ENCODE measurements at places on chromosomes 7 and 10.

DNA sequence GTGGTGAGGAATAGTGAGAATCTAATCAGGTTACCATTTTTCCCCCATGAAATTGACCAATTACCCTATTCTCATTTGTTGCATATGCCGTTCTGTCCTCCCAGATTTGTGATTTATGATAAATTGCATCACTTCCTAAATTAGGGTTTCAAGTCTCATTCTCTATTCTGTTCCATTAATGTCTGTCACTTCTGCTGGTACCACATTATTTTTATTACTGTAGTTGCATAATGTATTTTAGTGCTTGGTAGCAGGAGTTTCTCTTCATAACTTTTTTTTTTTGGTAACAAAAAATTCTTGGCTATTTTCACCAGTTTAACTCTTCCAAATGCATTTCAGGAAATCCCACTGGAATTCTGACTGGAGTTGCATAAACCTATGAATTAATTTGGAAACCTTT is 44.0 kb upstream of the FAM133B start:
- no peak for DNase-seq

DNA sequence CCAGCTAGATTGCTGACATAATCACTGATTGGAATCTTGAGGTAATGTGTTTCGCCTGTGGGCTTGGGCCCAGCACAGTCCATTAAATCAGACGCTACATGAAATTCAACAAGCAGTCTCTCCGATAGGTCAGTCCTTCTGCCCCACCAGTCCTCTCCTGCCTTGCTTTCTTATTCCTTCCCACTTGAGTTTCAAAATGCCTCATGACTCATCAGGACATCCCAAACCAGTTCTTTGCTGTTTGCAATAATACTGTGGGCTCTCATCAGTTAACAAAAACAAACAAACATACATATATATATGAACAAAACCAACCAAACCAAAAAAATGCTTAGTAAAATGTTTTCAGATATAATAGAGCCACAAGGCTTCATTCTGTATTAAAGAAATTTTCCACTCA is 599.0 kb downstream of the SORCS1 start:
- no peak for DNase-seq

DNA sequence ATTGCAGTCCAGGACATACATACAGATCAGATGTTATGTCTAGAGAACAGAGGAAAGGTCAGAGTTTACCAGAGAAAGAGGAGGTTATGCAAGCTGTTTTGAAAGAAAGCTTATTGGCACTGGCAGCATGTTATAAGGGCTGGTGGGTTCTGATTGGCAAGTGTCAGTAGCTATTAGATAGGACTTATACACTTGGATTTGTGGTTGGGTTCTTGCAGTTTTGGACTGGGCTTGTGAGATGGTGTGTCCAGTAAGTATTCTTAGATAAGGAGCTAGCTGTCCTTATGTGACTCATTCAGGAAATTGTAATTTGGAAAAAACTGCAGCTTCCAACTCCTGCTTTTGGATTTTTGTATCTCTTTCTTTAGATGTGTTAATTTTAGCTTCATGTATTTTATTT is 130.7 kb upstream of the NAMPT start:
- DNase-seq, result no peak

DNA sequence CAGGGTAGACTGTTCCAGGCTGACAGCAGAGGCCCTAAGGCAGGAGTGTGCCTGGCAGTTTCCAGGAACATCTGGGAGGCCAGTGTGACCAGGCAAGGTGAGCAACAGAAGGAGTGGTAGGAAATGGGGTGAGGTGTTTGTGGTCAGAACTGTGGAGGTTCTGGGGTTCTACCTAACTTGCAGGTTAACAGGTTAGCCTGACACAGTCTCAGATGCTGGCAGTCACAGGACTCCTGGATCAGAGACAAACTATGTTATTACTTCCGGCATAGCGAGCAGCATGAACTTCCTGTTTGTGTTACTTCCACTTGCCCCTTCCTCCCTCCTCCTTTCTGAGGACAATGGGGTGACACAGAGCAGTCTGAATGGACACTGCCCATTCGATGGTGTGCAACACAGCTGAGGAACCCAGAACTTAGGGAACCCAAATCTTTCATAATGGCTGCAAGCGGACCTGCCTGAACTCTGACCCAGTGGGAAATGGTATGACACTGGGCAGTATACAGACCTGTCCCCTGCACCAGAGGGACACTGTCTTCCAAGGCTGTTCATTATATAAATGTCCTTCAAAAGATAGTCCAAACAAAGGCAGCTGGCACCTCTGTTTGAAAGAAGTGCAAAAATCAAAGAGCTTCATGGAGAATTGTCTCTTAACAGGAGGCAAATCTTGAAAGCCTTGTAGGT is 3.9 kb upstream of the SAR1A start:
- DNase-seq, result no peak

DNA sequence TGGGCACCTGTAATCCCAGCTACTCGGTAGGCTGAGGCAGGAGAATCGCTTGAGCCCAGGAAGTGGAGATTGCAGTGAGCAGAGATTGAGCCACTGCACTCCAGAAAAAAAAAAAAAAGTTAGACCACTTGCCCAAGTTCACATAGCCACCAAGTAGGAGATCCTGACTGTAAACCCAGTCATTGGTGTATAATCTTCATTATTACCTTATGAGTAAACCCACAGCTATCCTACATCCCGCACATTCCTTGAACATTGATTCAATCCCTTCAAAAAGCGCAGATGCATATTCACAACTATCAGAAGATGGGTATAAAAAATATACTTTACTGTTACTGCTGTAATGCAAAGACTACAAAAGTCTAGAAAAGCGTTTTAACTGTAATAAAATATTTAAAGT is 512.9 kb downstream of the SUGCT start:
- no peak for DNase-seq

DNA sequence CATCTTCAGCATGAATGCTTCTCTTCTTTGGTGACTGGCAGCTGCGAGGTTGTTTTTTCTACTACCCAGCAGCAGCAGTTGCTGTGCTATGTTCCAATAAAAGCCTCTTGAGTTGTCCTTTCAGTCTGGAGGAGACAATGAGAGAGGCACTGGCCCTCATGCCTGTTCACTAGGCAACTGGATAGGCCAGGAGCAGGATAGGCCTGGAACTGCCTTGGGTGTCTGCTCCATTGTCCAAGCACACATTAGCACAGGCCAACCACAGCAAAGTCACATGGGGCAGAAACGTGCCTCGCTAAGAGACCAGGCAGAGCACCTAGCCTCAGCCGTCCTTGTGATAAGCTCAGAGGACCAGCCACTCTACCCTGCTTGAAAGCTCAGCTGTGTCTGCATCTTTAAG is 76.9 kb upstream of the PDCD4 start:
- no peak for DNase-seq

DNA sequence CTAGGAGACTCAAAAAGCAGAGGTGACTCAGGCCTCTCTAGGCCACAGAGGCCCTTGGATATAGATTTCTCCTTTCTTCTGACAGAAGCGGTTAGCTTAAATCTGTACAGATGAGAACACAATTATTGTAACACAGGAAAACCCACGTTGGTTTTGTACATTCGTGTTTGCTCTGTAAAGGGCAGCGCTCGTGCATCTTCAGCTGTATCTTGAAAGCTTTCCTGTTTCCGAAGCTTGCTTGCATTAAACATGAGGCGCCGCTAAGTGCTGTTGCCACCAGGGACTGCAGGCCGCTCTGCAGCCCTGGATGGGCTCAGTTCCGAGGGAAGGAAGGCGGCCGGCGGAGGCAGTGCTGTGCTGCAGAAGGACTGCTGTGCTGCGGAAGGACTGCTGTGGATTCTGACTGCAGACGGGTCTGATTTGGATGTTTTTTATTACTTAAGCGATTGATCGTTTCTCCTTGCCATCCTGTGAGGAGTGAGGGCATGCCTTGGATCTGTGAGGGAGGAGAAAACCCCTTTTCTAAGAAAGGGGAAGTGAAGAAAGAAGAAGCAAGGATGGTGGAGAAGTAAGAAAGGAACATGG is 53.3 kb downstream of the FHIP2A start:
- DNase-seq, result no peak

GRCh38 chr7:5215313-5215712 is 25.3 kb downstream of the WIPI2 start:
- no peak for DNase-seq

DNA sequence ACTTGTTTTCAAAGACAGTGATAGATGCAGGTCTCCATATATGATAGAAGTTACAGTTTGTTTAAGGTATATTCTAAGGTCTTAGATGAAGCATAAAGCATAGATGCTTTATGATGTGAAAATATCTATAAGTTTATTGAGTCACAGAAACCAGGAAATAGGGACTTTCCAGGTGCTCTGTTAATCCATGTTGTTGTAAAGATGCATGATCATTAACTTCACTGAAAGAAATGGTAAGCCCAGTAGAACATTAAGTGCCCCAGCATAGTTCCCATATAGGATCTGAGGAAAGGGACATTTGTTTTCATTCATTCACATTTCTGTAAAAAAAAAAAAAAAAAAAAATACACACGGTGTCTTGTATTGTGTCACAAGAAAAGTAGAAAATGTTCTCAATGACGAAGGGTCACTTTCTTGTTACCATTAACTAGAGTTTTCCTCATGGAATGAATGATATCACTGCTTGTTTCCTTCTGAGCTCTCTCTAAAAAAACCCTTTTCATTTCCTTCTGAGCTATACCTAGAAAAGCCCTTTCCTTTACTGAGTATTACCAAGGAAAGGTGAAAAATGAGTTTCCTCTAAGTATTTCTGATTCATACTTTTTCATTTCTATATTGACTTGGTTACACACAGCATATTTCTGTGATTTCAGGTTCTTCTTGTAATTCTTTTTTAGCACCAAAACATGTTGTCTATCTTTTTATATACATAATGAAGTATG is 105.2 kb downstream of the MACC1 start:
- no peak for DNase-seq

GRCh38 chr7:106071999-106072714 is 40.0 kb downstream of the SYPL1 start:
- no peak for DNase-seq

- DNase-seq, result no peak
Observed at GRCh38 chr7:156022483-156023459, 210.5 kb upstream of the SHH start.

GRCh38 chr10:73842349-73842748 is 31.0 kb upstream of the NDST2 start:
- DNase-seq, result no peak

DNA sequence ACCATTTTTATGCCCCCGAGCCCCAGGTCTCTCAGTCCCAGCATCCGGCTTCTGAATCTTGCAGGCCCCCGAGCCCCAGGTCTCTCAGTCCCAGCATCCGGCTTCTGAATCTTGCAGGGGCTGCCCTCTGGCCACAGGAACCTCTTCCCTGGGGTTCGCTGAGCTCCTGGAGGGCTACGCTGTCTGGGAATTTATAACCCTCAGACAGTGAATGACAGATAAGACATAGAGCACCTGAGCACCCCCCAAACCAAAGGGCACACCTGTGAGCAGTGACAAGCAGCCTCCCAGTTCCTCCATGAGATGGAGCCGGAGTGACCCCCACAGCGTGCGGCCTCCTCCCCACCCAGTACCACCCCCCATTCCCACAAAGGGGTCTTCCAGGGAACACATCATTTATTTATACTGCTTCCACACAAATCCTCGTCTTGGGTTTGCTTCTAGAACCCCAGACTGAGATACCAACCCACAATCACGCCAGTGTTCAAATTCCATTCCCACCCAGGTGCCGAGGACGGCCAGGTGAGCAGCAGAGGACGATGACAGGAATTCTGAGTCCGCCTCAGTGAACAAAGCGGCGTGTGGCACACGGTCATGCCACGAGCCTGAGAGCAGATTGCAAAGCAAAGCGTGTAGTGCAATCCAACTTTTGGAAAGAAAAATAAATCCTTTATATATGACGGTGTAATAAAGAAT is 57.7 kb upstream of the FAM20C start:
- no peak for DNase-seq

DNA sequence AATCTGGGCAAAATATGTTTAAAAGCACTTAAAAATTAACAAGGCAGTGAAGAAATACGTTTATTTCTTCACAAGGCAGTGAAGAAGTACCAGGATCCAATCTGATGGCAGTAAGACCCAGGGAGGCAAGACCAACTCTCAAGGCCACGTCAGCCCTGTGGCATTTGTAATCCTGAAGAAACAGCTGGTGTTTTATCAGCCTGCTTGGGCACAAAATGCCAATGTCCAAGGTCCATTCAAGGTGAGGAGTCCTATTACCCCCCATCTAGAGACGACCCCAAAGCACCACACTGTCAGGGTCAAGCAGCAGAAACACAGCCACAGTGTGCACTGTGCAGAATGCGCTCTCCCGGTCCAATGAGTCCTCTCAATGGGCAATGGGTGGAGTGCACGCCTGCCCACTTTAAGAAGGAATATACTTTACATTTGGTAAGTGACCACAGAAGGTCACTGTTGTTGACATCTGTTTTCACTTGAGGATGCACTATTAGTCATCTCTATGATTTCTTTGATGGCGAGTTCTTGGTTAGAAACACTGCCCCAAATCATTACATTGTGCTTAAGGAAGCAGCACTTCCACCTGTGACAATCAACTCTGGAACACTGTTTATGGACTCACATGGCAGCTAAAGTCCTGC is 12.8 kb downstream of the CPXM2 start:
- no peak for DNase-seq

GRCh38 chr10:129707406-129708388 is 240.7 kb downstream of the MGMT start:
- DNase-seq, result no peak

DNA sequence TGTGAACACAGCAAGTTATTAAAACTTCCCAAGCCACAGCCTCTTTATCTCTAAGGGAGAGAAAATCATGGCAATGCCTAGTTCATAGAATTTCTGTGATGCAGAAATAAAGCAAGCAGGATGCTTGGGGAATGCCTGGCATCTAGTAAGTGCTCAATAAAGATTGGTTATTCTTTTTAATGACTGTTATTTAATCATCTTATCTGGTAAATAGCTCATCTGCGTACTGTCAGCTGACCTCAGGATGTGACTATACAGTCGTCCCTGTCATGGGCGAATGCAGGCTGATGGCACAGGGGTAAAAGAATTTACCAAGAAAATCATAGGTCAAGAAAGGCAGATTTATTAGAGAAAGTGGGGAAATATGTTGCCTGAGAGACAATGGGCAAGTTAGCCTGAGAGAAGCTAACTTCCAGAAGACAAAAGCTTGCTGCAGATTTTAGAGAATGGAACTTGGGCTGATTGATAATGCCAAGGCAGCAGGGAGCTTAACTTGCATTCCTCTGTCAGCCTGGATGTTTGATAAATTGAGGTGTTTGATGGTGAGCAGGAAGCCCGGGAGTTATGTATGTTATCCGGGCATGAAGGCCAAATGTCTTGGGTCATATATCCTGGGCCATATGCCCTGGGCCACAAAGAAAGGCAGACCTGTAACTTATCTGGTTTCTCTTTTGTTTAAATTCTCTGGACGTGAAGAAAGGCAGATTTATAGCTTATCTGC is 126.0 kb downstream of the KCNMA1 start:
- DNase-seq, result no peak

- DNase-seq, result no peak
Observed at GRCh38 chr7:157439761-157440160, 103.0 kb downstream of the DNAJB6 start.

GRCh38 chr10:72315054-72315453 is 39.7 kb downstream of the DNAJB12 start:
- no peak for DNase-seq

DNA sequence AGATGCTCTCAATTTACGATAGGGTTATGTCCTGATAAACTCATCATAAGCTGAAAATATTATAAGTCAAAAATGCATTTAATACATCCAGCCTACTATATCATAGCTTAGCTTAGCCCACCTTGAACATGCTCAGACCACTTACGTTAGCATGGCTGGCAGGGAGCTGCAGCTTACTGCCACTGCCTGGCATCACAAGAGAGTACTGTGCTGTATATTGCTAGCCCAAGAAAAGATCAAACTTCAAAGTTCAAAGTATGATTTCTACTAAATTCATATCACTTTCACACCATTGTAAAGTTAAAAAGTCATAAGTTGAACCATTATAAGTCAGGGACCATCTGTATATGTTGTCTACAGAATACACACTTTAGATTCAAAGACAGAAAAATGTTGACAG is 91.6 kb downstream of the HYCC1 start:
- no peak for DNase-seq

Measured in activated naive CD8-positive, alpha-beta T cell treated with anti-CD3 and anti-CD28 coated beads, Interleukin-2, amount 50 U/mL, for 16 hours (primary cell).